Activated CD4-positive, alpha-beta memory T cell treated with anti-CD3 and anti-CD28 coated beads for 36 hours (primary cell): ENCODE measurements at places on chromosomes 1 and 21. TPM values are rescaled to one million over a fixed set of nuclear protein-coding genes. Genes with fewer than 3 reads are reported as not detected.

DNA sequence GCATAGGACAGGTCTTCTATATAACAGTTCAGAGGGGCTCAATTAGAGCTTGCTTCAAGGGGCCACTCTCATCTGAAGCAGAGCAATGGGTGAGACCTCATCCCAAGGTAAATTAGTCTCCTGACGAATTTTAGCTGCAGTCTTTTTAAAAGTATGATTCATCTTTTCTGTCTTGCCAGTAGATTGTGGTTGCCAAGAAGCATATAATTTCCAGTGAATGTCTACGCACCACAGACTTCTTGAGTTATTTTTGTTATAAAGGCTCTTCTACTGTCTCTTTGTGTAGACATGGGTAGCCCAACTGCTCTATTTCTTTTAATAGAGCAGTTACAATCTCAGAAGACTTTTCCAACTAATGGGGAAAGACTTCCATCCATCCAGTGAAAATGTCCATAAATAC is 108.9 kb upstream of the FMN2 start:
- no peak overlapping the region for H3K4me3 ChIP-seq
- no peaks in the 10 kb centered on the region for H3K4me1 ChIP-seq
- peaks cover 2% of the 10 kb centered on the region for H3K36me3 ChIP-seq
- no peaks in the 10 kb centered on the region for H3K27me3 ChIP-seq
- no peak overlapping the region for H3K27ac ChIP-seq
- no peak for DNase-seq

DNA sequence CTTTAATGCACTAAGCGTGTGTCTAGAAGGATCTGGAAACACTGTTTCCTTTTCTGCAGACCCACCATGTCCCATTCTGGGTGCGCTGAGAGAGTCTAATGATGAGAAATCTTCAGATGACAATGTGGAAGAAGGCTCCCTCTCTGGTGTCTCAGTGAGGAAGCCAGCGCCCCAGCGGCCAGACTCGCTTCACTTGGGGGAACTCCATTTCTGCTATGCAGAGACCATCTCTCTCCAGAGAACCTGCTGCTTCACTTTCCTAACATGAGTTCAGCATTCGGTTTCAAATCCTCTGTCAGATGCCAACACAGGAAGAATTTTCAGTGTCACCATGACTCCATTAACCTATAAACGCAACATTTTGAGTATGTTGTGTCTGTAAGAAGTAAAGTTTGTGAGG is 121.8 kb downstream of the SYF2 start:
- H3K27ac ChIP-seq, result no peak overlapping the region
- DNase-seq, result no peak
- peaks cover 12% of the 10 kb centered on the region for H3K4me1 ChIP-seq
- H3K4me3 ChIP-seq, result no peak overlapping the region

DNA sequence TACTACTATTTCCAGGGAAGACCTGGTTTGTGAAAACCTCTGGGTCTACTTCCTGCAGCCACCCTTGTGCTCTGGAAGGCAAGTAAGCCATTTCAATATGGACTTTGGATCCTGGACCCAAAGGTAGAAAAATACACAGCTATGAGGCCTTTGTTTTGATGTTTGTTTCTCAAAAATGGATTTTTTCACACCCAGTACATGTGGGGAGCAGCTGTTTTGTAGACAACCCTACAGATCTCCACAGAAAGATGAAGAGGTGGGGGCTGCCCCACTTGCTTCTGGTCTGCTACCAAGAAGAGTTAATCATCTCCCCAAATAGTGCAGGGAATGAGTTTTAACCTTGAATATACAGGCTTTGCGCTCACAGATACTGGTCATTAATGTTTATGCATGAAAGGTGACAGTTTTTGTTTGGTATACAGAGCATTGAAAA is 29.2 kb downstream of the ZNF281 start:
- no peak overlapping the region for H3K27ac ChIP-seq
- H3K4me3 ChIP-seq, result no peak overlapping the region
- peaks cover 4% of the 10 kb centered on the region for H3K4me1 ChIP-seq
- peak; percentile 16 for DNase-seq
- H3K27me3 ChIP-seq, result no peaks in the 10 kb centered on the region
- no peaks in the 10 kb centered on the region for H3K36me3 ChIP-seq

DNA sequence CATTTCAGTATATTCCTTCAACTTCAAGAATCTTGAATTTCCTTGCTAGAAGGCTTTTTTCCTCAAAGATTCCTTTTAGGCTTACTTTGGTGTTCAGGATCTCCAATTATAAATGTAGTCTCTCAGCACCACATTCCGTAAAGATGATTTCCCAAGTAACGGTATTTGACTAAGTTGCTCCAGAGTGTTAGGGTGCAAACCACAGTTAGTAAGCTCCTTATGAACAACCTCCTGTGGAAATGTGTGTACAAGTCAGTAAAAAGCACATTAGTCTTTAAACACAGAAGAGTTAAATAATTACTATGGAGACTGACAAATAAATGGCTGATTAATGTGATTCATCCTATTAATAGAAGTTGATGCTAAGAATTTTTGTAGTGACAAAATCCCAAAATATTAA is 10.3 kb downstream of the DONSON start:
- H3K4me1 ChIP-seq, result peaks cover 11% of the 10 kb centered on the region
- peaks cover 34% of the 10 kb centered on the region for H3K36me3 ChIP-seq
- H3K27ac ChIP-seq, result no peak overlapping the region
- no peak for DNase-seq
- no peaks in the 10 kb centered on the region for H3K27me3 ChIP-seq

- peaks cover 4% of the 10 kb centered on the region for H3K4me1 ChIP-seq
- H3K27ac ChIP-seq, result no peak overlapping the region
- H3K4me3 ChIP-seq, result no peak overlapping the region
Measured at GRCh38 chr1:233673261-233673946, 59.5 kb downstream of the KCNK1 start.

DNA sequence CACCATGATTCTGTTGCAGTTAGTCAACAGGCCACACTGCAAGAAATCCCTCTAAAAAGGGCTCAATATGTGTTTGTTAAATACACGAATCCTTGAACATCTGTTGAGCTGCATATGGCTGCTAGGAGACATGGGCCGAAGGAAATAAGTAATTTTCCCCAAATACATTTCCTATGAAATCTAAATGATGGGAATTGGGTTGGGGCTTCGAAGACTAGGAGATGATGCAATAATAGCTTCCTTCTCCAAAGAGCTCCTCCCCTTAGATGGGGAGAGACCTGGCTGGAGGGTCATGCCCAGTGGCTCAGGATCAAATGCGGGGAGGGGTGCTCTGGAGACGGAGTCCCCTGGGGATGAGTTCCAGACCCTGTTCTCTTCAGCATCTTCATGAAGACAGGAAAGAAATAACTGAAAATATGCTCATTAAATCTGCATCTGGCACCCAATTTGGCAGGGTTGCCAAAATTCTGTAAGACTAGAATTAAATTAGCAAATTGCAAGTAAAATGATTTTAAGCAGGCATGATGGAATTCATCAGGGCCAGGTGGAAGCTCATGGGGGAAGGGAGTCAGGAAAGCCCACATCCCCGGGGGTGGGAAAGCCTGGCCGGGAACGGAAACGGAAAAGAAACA is 165.0 kb upstream of the EDN2 start:
- no peaks in the 10 kb centered on the region for H3K27me3 ChIP-seq
- no peak overlapping the region for H3K4me3 ChIP-seq
- peaks cover 68% of the 10 kb centered on the region for H3K4me1 ChIP-seq
- DNase-seq, result peak; percentile 4
- H3K27ac ChIP-seq, result peak overlapping the region; percentile 71

DNA sequence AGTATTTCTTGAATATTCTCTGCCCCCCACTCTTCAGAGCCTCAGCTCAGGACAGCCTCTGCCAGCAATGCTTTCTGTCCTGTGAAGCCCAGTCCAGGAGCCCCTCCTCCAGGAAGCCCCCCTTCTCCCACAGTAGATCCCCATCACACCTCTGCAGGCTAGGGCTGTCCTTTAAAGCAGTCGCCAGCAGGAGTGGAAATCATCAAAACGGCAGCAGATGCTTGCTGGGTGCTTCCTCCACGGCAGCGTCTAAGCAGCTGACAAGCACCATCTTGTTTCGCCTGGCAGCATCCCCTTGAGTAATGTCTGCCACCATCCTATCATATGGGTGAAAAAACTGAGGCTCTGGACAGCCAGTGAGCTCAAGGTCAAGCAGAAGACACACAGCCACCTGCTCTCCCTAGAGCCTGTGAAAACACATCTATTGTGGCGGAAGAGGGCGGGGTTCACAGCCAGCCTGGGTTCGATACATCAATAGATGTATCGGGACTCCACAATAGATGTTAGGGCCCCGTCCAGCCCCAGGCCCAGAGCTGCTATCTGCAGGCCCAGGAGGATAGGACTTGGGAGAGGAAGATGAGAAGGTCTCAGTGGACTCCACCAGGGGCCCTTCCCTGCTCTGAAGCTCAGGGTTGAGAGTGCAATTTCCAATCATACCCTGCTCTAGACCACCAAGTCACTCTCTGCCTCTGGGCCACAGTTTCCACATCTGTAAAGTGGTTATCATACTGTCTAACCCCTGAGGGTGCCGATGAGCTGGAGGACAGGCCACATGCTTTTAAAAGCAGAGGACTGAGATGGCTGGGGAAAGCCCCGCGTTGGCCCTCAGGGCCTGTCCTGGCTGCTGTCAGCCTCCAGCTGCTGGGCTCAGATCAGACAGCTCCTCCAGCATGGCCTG is 17.5 kb downstream of the RUNX3 start:
- peaks cover 76% of the 10 kb centered on the region for H3K4me1 ChIP-seq
- H3K4me3 ChIP-seq, result no peak overlapping the region
- H3K27me3 ChIP-seq, result no peaks in the 10 kb centered on the region
- peak overlapping the region; percentile 97 for H3K27ac ChIP-seq
- peak; percentile 43 for DNase-seq

DNA sequence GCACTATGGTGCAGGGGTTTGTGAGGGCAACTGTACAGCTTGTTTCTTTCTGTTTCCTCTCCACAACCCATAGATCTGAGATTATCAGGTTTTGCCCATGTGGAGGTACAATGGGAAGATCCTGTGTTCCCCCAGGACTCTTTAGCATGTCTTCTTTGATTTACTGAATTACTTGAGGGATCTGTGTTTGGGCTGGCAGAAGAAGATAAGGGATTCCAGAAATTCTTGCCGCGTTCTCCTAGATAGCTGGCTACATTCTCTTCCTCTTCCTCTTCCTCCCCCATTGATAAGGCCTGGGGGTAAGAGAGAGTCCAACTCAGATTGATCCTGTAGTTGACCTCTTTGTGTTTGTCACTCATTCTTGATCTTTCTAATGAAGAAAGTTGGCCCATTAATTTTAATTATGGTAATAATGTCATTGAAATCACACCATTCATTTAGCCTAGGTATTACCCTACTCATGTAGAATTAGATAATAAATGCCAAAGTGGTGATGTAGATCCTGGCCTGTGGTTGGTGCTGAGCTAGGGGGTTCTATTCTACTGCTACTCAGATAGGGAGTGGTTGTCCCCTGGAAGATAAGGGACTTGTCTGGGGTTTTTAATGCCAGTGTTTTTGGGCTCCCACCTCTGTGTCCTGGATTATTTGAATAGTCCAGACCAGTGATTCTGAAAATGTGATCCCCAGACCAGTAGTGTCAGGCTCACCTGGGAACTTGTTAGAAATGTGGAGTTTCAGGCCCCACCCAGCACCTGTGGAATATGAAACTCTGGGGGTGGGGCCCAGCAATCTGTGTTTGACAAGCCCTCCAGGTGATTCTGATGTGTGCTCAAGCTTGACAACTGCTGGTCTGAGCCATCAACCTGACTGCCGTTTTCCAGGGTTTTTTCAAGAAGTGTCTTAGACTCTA is 122.2 kb downstream of the NOS1AP start:
- H3K27ac ChIP-seq, result no peak overlapping the region
- no peak overlapping the region for H3K4me3 ChIP-seq
- no peak for DNase-seq
- peaks cover 7% of the 10 kb centered on the region for H3K27me3 ChIP-seq
- H3K36me3 ChIP-seq, result no peaks in the 10 kb centered on the region

DNA sequence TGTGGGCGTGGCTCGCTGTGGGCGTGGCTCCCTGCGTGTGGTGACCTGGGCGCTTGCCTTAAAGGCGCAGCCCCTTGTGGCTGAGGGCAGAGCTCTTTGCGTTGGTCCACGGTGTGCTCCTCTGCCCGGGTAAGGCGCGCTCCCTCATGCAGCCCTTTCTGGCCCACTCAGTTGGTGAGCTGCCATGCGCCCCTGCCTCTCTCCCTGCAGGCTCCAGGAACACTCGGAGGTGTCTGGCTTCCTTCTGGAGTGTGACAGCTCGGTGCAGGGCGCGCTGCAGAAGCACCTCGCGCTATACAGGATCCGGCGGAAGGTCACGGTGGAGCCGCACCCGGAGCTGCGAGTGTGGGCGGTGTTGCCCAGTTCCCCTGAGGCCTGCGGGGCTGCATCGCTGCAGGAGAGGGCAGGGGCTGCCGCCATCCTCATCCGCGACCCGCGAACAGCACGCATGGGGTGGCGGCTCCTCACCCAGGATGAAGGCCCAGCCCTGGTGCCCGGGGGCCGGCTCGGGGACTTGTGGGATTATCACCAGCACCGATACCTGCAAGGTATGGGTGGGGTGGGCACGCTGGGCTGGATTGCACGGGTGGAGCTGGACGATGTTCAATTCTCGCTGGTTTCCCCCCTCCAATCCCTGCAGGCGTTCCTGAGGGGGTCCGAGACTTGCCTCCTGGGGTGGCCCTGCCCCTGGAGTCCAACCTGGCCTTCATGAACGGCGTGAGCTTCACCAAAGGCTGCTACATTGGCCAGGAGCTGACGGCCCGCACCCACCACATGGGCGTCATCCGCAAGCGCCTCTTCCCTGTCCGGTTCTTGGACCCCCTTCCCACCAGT is 9.1 kb downstream of the IBA57 start:
- no peaks in the 10 kb centered on the region for H3K36me3 ChIP-seq
- peaks cover 2% of the 10 kb centered on the region for H3K4me1 ChIP-seq
- H3K4me3 ChIP-seq, result no peak overlapping the region
- H3K27ac ChIP-seq, result no peak overlapping the region

DNA sequence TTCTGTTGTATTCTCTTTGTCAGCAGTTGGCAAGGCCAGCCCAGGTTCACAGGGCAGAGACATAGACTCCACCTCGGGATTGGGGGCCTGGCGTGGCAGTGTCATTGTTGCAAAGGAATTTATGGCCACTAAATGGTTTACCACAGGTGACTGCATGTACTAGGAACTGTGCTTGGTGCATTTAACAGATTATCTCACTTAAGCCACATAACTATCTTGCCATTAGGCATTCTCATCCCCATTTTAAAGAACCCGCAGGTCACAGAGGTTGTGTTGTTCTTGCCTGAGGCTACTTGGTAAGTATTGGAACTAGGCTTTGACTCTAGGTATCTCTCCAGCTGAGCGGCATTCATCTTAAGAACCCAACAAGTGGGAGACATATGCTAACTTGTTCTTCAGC is 9.7 kb downstream of the TLCD4 start:
- no peak overlapping the region for H3K27ac ChIP-seq
- peaks cover 2% of the 10 kb centered on the region for H3K27me3 ChIP-seq
- no peak overlapping the region for H3K4me3 ChIP-seq
- no peak for DNase-seq
- H3K36me3 ChIP-seq, result no peaks in the 10 kb centered on the region

The MROH9 gene
- total RNA-seq, result not detected

The CCDC185 gene
- not detected for total RNA-seq

The SH2D5 gene
- 0.07 TPM for total RNA-seq

The SLFNL1 gene
- not detected for total RNA-seq

The CRYAA gene
- total RNA-seq, result not detected

The OR2M3 gene
- total RNA-seq, result not detected
